ENCODE measurements at places on chromosomes 13 and 19.

GRCh38 chr13:25733001-25733491 lies 318.8 kb downstream of the SHISA2 start:
- no peak for DNase-seq

- DNase-seq: no peak
These were observed 7.9 kb downstream of the GIPC3 start for GRCh38 chr19:3593156-3593555.

DNA sequence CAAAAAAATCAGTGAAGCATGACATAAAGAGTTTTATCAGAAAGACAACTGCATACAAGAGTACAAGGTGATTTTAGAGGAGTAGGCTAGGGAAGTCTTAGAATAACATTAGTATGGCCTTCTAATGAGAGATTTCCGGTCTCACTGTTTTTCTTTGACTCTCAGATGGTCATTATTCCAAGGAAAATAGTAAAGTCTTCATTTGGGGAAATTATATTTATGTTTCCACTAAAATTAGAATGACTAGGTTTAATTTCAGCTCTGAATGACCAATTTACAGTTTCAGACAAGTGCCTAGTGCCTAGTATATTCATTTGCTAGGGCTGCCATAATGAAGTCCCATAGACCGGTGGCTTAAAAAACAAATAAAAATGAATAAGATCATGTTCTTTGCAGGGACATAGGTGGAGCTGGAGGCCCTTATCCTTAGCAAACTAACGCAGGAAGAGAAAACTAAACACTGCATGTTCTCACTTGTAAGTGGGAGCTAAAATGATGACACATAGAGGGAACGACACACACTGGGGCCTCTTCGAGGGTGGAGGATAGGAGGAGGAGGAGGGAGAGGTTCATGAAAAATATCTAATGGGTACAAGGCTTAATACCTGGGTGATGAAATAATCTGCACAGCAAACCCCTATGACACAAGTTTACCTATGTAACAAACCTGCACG lies 303.1 kb downstream of the PCDH9 start:
- DNase-seq: no peak

DNA sequence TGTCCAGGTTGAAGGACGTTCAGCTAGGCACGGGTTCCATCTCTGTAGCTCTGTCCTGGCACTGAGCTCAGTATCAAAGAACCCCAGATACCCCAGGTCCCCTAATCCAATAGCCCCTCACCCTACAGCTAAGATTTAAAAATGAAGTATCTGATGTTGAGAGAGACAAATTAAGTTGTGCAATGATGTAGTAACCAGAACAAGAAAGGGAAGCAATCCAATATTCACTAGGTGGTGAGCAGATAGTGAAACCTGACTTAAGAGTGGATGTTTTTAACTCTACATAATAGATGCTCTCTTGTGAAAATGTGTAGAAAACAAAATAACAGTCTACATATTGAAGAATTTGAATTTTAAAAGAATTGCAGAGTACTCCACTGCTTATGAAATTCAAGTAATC lies 1.8 kb downstream of the ACOD1 start:
- no peak for DNase-seq

DNA sequence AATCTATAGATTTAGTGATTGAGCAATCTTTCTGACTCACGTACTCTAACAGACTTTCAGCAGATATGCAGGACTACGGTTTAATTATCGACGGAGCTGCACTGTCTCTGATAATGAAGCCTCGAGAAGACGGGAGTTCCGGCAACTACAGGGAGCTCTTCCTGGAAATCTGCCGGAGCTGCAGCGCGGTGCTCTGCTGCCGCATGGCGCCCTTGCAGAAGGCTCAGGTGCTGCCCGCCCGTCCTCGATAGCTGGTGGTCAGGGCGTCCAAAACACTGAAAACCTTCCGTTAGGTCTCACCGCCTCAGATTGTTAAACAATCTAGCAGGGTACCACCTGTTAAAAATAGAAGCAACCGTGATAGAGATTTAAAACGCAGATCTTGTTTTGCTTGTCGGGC lies 113.2 kb upstream of the MCF2L start:
- DNase-seq: no peak

DNA sequence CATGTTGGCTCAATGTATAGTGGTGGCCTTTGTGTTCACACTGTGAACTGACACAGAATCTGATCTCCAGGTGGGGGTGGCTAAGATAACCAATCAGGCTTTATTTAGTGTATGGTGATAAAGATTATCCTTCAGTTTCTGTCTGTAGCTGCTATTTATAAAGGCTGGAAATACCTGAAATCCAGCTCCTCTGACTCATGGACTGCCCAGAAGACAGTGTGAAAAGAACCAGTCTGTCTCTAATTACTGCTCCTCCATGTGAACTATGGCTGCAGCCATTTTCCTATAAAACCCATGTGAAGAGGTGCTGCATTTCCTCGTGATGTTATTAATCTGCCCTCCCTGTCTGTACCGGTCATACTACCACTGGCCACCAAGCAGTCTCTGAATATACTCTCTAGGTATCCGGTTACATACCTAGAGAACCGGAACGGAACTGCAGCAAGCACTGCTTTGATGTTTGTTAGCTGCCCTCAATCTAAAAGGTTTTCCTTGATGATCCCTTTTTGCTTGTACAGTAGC lies 238.0 kb downstream of the LHFPL6 start:
- DNase-seq: no peak

- no peak for DNase-seq
These were observed 187.0 kb upstream of the KL start for GRCh38 chr13:32829269-32829668.

All from cerebellar nuclear complex (tissue), 1 donor.